Activated CD4-positive, alpha-beta T cell treated with anti-CD3 and anti-CD28 coated beads, Interleukin-2, amount 50 U/mL, for 4 hours (primary cell): ENCODE measurements at places on chromosomes 12 and 14.

DNA sequence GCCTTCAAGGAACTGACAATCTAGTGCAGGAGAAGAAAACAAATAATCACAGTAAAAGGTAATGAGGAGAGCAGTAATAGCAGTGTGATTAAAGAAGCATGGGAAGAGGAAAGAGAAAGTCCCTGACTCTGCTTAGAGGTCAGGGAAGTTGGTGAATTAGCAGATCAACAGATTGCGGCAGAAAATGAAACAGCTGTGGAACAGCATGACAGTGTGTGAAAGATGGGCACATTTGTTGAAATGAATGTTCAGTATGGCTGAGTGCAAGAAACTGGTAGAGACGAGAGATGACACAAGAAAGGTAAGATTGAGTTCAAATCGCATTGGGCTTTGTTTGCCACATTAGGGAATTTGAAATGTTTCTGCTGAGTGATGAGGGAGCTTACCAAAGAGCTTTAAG is 63.7 kb upstream of the RASSF8 start:
- no peak for DNase-seq

GRCh38 chr12:25376985-25377384 is 126.3 kb upstream of the KRAS start:
- DNase-seq: no peak

GRCh38 chr12:123089631-123090353 is 61.1 kb downstream of the PITPNM2 start:
- DNase-seq: no peak

DNA sequence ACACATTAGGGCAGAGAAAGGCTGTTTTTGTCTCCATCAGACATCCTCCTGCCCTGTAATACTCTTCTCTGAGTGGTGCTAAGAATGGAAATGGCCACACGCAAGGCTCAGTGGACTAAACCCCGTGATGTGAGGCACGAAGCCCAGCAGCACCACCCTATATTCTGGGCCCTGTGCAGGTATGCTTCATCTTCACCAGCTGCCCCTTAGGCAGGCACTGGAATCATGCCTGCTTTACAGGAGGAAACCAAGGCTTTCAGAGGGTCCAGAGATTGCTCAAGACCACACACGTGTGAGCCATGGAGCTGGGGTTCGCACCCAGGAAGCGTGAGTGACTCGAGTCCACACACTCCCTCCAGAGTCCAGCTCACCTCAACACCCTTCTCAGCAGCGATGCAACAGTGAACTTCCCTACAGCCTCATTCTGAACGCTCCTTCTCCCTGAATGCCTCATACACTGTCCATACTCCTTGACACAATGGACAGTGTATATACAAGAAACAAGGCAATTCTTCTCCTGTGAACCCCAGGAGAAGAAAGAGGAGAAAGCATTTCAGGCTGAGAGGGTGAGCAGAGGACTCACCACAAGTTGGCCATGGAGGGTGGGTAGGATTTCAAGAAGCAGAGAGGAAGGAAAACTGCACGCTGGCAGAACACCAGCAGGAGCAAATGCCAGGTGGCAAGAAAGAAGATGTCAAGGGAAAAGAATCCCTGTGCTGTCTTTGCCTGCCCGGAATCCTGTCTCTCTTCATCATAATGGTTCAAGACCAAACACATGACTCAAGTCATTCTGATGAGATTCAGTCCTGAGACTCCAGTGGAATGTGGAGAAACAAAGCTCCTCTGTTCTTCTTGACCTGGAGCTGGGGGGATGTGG is 39.1 kb downstream of the NT5DC3 start:
- DNase-seq: no peak

DNA sequence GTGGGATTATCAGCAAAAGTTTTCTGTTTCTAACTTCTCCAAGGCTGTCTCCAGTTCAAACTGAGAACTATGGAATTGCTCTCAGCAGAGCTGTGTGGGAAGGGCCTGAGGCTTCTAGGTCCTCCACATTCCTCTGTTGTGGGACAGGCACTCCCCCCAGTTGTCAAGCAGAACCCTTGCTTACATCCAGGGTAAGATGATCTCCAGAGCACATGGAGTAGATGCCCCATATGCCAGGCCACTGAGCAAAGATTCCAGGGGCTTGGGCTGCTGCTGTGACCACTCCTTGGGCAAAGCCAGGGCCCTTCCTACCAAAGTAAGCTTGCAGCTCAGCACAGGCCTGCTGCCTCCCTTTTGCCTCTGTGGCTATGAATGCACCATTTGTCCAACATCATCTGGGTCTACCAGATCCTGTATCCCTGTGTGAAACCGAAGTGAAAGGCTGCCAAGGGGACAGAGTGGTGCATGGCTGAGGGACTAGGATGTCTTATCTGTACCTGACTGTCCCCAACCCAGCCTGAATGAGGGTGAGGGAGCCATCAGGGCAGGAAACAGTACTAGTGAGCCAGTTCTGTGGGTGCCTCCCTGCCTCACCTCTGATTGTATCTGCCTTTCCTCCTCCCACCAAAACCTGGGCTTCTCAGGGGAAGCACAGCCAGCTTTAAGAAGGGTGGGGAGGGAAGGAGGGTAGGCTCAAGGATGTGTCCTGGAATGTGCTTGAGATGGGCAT is 13.1 kb upstream of the ESPL1 start:
- no peak for DNase-seq

DNA sequence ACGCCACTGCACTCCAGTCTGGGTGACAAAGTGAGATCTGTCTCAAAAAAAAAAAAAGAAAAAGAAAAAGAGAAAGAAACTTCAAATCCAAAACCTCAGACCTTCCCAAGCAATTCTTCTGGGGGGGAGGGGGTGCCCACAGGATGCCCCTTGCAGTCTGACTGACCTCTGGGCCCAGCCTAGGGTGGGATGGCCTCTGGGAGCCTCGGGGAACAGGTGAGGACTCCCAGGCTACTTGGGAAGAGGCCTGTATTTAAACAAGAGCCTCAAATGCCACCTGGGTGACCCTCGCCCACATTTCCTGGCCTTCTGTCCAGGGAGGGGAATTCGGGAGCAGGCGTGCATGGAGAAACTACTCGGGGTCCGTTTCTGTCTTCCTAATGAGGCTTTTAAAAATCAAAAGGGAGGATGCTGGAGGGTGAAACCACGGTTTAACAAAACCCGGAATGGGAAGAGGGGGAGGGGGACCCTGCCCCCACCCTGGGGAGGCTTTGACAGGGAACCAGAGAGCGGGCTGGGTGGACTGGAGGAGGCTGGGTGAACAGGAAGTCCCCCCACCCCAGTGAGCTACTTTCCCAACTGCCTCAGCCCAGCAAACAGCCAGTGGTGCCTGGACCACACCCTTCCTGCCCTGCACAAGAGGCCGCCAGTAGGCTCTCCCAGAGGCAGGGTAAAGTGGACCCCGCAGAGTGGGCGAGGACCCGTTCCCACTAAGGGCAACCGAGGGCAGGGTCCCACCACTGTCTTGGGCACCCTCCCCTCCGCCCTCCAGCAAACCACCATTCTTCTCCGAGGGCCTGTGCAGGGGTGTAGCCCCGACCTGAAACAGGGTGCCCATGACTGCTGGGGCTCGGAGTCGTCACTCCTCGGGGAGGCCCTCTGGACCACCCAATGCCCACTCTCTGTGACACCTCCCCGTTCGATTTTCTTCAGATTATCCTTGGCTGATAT is 1.5 kb upstream of the FBRSL1 start:
- DNase-seq: no peak
